ENCODE measurements at places on chromosomes 2 and 18.

DNA sequence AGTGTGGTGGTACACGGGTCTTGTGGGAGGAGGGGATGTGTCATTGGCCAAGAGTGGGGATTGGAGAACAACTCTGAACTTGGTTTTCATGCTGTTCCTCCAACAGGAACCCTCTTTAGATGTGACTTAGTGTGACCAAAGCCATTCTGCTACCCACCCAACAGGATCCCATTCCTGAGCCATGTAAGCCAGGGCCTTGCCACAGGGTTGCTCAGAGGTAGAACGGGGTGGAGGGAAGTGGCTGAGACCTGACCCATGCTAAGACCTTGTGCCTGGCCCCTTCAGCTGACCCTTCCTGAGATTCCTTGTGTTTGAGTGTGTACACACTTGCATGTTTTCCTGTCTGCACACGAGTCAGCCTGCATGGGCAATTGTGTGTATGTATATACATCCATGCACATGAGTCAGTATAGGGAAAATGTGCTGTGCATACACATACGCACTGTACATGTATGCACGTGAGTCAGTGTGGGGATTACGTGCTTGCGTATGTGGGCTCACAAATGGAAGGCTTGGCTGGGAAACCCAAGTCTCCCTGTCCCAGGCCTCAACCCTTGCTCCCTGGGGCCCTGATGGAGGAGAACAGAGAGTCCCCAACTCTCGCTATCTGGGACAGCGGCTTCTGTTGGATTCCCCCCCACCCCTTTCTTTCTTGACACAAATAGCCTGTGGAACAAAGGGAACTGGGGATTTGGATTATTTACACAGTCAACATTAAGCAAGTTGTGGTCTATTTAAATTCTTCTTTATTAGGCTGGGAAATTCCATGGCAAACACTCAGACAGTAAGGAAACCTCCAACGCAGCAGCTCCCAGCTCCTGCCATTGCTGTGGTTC is 339.8 kb downstream of the DYSF start:
- DNase-seq, result peak; percentile 92

GRCh38 chr18:41977233-41977632 is 22.2 kb downstream of the PIK3C3 start:
- DNase-seq, result no peak

DNA sequence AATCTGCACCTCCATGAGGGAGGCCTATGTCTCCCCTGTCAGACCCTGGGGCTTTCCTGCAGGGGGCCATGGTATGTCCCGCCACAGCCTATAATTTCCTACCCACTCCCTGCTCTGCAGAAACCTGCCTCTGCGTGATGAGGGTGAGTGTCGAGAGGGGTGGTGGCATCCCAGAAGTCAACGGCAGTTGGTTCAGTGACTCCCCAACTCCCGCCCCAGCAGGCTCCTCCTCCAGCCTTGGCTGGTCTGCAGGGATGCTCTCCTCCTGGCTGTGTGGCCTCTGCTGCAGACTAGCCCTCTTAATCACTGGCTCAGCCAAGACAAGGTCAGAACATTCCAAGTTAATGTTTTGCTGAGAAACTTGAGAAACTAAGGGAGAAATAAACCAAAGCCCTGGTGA is 13.3 kb downstream of the CELF4 start:
- DNase-seq, result no peak

DNA sequence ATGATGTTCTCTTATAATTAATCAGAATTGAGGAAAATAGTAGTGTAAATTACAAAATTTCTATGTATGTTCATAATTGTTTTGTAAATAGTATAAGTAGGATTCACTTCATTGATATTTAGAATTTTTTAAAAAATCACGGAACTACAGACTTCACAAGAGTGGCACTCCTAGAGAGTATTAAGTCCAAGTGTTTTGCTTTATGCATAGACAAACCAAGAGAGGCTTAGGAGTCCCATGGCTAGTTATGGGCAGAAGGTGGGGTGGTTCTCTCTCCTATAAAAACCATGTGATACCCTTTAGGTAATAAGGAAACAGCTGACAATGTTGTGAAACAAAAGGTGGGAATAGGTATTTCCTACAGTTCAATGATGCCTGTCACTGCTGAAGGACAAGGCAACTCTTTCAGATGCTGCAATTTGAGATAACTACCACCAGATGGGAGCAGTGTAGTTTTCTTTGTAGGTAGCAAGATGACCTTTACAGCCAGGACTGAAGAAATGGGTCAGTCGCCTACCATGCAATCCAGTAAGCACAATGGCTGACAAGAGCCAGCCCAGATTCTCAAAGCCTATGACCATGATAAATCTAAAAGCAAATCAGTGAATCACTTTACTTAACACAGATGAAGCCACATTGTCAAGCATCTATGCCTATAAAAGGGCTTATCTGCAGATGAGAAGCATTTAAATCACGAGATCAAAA is 83.9 kb downstream of the AAK1 start:
- DNase-seq, result peak; percentile 61

DNA sequence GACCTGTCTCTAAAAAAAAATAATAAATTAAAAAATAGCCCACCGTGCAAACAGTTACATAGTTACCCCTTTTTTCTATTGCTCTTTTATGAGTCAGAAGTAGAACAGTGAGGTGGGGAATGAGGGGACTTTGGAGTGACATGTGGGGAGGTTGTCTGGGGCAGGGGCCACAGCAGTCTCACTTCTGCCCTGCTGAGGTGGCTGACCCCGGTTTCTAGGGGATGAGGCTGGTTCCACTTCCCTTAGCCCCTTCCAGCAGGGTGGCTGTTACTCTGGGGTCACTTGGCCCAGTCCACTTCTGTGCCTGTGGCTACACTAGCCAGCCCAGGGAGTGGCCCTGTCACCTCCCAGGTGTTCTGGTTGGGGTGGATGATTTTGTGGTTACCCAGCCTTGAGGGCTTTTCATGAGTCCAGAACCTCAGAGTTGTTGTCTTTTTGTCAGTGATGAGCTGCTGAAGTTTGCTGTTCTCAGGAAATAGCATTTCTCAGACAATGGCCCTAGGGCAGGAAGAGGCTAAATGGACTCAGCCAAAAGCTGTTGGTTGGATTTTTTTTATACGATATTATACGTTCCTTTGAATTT is 28.0 kb upstream of the SCLY start:
- no peak for DNase-seq

Measured in fibroblast of skin of right biceps (primary cell).